BE2C (cell line): ENCODE measurements at places on chromosomes 6 and 20.

DNA sequence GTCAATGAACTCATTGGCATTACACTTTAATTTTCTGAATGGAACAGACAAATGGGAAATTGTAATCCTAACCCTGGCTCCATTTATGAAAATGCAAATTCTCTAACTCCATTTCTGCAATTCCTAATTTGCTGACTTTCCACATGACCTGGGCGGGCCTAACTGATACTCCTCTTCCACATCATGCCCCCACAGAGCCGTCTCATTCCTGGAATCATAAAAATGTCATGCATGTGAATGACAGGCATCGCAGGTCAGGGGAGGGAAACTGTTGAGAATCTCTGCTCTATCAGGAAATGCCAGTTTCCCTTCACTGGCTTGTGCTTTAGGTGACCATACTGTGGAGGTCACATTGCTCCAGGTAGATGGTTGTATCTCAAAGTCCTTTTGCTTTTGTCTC, 165.1 kb downstream of the ZNF217 start:
- DNase-seq, result no peak

DNA sequence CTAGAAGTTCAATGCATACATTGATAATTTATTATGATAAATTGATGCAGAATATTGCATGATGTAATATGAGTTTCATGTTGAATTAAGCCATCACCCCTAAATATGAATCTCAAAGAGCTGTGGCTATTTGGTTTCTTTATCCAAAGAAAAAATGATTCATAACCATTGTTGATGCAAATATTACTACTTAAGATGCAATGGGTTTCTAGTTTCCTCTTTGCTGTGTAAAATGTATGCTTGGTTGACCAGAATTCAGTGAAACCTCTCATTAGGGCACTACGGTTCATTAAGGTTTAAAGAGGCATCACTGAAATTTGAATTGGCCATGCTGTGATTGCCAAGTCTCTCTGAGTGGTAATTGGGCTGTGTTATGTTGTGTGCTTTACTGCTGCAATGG, 492.5 kb upstream of the FLRT3 start:
- DNase-seq, result no peak

DNA sequence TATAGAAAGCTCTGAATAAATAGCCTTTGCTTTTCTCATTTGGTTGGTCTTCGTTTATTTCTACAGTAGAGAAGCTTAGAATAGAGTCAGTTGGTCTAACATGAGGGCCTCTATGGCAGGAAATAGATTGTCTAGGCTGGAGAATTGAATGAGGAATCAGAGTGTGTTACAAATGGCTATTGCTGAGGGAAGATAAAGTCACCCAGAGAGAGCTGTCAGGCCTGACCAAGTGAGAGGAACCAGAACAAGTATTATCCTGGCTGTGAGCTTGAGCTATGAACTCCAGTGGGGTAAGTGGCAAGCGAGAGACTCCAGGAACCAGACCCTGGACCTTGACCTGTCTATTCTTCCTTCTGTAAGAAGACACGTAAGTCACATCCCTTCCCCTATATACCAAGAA, 353.1 kb downstream of the CD83 start:
- no peak for DNase-seq

DNA sequence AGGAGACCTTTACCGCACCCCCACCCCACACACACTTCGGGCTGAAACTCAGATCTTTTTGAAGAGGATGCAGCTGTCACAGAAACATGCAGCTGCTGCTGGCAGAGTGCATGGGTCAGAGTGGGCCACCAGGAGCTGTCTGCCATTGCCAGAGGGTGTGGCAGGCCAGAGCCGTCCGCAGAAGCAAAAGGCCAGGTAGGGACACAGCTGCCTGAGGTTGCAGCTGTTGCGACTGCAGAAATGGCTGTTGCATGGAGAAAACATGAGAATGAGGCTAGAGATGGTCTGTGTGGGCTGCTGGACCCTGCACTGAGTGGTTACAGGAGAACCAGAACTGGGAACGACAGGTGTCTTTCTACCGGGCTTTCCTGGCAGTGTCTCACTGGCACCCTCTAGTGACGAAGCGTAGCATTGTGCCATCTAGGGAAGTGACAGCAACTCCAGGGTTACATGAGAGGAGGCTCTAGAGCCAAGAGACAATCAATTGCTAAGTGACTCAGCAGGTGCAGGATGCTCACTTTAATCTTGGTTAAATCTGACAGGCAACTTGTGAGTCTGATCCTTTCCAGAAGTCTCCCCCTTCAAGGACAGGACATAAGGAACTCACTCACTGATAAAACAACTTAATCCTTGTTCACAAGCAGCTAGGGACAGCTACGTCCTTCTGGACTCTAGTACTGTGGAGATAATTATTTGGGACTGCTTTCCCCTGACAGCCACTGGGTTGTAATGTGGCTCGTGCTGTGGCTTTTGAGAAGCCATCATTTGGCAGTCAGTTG, 29.1 kb upstream of the SERPINB9 start:
- DNase-seq, result peak; percentile 78

GRCh38 chr6:110137924-110138887, 41.3 kb downstream of the WASF1 start:
- no peak for DNase-seq

DNA sequence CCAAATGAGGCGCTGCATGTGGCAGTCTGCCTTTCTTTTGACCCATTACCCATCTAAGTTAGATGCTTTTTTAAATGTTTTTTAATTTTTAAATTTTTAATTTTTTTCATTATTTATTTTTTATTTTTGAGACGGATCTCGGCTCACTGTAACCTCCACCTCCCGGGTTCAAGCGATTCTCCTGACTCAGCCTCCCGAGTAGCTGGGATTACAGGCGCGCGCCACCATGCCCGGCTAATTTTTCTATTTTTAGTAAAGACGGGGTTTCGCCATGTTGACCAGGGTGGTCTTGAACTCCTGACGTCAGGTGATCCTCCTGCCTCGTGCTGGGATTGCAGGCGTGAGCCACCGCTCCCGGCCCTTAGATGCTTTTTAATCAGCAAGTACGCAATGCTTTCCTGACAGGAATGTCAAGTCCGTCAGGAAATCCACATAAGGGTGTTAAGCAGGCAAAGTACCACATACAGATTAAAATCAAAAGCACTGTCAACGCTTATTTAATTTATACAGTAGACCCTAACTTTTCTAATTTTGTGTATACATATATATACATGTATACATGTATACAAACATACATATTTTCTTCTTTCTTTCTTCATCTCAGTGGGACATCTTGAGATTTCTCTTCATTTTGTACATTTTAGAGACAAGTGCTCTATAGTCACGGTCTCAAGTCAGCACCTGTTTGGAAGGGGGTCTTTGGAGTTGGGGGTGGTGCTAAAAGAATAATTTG, 995 bp upstream of the GSTA4 start:
- DNase-seq, result peak; percentile 43

DNA sequence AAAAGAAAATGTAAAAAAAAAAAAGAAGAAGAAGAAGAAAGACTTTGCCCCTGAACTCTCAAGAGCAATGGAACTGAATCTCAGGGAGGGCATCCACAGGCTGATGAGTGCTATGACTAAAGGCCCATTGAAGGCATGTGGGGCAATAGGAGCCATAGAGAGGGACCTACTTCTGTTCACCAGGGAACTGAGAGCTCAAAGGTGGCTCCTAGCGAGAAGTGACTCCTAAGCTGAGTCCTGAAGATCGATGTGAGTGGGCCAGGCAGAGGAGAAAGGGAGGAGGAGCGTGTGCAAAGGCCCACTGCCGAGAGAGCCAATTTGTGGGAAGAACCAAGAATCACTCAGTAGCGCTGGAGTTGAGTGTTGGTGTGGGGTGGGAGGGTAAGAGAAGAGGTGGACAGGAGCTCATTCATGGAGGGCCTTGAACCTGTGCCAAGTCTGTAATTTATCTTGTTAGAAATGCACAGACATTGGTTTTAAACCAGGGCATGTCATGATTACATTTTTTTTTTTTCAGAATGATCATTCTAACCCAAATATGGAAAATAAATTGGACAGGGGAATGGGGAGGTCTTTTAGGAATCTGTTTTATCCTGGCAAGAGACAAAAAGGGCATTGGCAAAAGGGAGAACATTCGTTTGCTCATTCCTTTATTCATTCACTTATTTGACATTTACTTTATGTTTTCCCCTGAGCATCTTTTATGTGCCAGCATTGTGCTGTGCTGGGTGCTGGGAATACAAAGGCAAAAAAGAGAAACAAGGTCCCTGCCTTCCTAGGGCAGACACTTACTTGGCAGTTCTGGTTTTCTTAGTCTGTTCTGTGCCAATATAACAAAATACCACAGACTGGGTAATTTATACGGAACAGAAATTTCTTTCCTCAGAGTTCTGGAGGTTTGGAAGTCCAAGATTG, 67.4 kb upstream of the DSP start:
- no peak for DNase-seq

DNA sequence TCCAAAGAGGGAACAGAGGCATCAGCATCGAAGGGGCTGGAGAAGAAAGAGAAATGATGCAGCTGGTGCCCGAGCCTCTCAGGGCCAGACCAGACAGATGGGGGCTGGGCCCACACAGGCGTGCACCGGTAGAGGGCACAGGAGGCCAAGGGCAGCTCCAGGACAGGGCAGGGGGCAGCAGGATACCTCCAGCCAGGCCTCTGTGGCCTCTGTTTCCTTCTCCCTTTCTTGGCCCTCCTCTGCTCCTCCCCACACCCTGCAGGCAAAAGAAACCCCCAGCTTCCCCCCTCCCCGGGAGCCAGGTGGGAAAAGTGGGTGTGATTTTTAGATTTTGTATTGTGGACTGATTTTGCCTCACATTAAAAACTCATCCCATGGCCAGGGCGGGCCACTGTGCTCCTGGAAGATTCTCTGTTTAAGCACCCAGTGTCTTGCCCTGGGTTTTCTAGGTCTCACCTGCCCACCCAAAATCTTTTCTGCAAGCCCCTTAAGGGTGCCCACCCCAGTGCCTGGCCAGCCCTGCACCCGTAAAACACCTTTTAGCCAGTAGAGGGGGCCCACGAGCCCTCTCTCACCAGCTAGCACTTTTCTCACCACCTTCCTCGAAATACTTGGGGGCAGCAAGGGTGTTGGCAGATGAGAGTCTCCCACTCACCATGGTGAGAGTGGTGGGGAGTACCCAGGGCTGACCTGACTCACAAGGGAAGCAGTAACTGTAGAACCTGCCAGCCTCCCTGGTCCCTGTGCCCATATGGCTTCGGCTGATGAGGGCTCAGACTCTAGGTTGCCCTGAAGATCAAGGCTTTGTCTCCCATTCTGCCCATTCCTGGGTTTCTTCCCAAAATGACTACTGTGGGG, 35.7 kb upstream of the ID1 start:
- peak; percentile 78 for DNase-seq
